ENCODE measurements at places on chromosomes 7 and 10.

GRCh38 chr10:97926055-97926454 is 76.4 kb downstream of the GOLGA7B start:
- DNase-seq = no peak

- DNase-seq = no peak
These were observed 141.0 kb downstream of the C1GALT1 start for GRCh38 chr7:7323352-7323751.

GRCh38 chr7:85974176-85974575 is 669.5 kb upstream of the GRM3 start:
- no peak for DNase-seq

DNA sequence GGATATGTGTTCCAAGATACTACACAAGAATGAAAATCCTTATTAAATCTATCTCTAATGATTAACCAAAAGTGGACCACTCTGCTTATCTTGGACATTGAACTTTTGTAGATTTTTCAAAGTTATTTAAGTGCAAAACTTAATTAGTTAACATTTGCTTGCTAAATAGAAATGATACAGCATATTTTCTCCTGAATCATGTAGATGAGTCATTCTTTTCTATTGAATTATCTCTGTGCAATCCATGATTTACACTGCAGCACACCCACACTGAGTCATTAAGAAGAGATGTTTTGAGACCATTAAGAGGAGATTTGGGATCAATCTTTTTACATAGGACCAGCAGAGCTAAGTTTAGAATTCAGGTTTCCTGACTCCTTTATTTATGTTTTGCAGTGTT is 6.6 kb upstream of the ABCC2 start:
- no peak for DNase-seq

All from NCI-H2081 treated with DMSO at 0.1 percent for 48 hours (cell line).